ENCODE measurements at places on chromosomes 6 and 20.

DNA sequence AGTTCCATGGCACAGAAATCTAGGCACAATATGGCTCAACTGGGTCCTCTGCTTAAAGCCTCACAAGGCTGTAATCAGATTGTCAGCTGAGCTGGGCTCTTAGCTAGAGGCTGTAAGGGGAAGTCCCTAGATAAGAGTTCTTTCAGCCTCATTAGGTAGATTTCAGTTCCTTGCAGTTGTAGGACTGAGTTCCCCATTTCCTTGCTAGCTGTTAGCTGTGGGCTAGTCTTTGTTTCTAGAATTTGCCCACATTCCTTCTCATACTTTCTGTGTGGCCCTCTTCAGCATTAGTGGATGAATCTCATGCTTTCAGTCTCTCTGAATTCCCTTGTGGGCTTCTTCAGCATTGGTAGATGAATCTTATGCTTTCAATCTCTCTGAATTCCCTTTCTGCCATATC lies 71.0 kb upstream of the MRAP2 start:
- no peak for DNase-seq

- DNase-seq, result no peak
Observed at GRCh38 chr6:24752917-24753492, 21.7 kb upstream of the GMNN start.

GRCh38 chr6:136719280-136720044 lies 72.8 kb downstream of the MAP3K5 start:
- DNase-seq, result no peak

GRCh38 chr6:26575494-26575939 lies 21.2 kb upstream of the ABT1 start:
- no peak for DNase-seq

- no peak for DNase-seq
Observed at GRCh38 chr6:14509120-14509519, 391.5 kb downstream of the CD83 start.
